NCI-H1105 treated with DMSO at 0.1 percent for 48 hours (cell line): ENCODE measurements at places on chromosomes 5 and 9.

GRCh38 chr9:134139081-134139480, 3.2 kb downstream of the WDR5 start:
- DNase-seq = no peak

GRCh38 chr5:63483338-63483737, 478.9 kb downstream of the HTR1A start:
- no peak for DNase-seq

DNA sequence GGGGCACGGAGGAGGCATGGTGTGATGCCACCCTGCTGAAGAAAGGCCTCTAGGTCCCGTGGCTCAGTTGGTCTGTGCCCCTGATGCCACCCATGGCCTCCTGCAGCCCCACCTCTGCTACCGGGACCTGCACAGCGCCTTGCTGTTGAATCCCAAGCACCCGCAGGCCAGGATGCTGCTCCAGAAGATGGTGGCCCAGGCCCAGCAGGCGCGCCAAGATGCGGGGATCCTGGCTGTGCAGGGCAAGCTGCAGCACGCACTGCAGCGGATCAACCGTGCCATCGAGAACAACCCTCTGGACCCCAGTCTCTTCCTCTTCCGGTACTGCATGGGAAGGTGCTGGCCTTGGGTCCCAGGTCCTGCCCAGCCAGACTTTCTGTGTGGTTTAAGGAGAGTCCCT, 7.1 kb downstream of the TTC16 start:
- no peak for DNase-seq

GRCh38 chr9:35271637-35272036, 109.8 kb downstream of the UNC13B start:
- no peak for DNase-seq

- DNase-seq = no peak
Measured at GRCh38 chr9:132008855-132009812, 70.5 kb downstream of the MED27 start.

DNA sequence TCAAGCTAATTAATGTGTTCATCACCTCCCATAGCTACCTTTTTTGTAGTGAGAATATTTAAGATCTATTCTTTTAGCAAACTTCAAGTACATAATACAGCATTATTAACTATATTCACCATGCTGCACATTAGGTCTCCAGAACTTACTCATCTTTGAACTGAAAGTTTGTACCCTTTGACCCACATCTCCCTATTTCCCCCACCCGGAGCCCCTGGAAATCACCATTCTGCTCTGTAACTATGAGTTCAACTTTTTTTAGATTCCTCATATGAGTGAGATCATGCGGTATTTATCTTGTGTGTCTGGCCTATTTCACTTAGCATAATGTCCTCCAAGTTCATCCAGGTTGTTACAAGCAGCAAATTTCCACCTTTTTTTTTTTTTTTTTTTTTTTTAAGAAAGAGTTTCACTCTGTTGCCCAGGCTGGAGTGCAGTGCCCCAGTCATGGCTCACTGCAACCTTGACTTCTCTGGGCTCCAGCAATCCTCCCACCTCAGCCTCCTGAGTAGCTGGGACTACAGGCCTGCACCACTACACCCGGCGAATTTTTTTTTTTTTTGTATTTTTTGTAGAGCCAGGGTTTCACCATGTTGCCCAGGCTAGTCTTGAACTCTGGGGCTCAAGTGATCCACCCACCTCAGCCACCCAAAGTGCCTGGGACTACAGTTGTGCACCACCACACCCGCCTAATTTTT, 100.4 kb upstream of the SAP30L start:
- DNase-seq = no peak

DNA sequence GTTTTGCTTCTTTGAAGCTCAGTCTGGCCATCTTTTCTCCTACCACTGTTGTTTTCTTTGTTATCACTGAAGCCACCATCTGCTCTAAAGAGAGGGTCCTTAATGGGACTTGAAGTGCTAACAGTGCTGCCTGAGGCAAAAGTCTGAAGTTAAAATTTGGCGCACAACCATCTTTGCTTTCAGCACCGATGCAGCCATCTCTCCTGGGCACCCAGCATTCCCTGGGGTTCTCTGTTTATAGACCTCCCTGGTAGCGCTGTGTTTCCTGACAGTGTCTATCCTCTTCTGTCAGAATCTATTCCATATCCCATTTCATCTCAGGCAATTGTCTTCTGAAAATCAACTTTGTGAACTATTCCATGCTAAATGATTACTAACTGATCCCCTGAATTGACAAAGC, 491.5 kb upstream of the MPDZ start:
- peak; percentile 39 for DNase-seq

GRCh38 chr9:132006677-132007370, 72.8 kb downstream of the MED27 start:
- DNase-seq = peak; percentile 99

DNA sequence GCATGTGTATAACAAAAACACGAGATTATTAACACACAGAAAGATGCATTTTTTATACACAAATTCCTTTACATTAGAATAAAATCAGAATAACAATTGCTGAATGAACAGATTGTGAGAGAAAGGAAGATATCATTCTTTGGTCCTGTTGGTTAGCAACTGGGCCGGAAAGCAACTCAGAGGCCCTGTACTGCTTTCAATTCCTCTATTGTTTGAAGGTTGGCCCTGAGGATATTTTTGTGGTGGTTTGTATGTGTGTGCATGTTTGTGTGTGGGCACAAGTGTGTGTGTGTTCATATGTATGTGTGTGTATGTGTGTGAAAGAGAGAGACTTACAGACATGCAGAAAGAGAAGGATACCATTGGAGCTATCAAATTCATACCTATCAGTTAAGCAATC, 356.8 kb upstream of the DMAC1 start:
- no peak for DNase-seq

- DNase-seq = no peak
Measured at GRCh38 chr5:32304622-32305021, 8.1 kb downstream of the MTMR12 start.

GRCh38 chr9:83372957-83373356, 165.2 kb downstream of the FRMD3 start:
- no peak for DNase-seq

DNA sequence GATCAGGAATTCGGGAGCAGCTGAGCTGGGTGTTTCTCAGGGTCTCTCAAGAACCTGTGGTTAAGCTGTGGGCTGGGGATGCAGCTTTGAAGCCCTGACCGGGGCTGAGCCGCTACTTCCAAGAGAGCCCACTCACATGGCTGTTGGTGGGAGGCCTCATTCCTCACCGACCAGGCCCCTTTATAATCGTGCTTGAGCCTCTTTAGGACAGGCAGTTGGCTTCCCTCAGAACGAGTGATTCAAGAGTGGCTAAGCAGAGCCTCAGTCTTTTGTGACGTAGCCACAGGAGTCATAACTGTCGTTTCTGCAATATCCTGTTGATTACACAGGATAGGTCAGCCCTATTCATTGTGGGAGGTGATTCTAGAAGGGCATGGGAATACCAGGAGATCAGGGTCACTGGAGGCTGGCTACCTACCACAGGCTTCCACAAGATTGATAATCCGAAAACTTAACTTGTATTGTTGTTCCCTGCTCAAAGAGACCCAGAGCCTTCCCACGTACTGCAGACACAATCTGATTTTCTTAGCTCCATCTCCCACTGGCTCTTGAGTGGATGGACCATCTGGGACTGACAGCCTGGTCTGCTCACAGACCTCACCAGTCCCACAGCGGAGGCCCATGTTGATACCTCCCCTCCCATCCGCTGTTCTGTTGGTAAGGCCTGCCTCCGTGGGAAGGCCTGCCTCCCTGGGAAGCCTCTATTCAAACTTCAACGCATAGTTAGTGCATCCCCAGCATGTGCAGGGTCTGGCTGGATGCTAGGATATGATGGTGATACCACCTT, 3.0 kb upstream of the ERGIC1 start:
- DNase-seq = no peak

DNA sequence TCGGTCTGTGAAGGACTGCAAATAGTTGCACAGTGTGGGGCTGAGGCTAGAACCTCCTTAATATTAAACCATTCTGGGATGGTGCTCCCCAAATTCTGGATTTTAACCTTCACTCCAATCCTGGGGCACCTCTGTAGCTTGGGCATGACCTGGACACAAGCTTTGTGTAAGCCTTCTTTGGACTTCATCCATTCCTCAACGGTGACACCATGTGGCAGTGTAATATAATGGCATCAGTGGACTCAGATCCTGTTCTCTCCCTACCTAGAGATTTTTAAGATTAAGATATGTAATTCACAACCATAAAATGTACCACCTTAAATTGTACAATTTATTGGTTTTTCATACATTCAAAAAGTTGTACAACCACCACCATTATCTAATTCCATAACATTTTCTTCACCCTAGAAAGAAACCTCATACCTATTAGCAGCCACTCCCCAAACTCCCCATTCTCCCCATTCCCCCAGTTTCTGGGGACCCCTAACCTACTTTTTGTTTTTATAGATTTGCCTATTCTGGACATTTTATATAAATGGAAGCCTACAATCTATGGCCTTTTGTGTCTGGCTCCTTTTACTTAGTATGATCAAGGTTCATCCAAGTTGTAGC, 4.8 kb upstream of the PLGRKT start:
- peak; percentile 65 for DNase-seq

DNA sequence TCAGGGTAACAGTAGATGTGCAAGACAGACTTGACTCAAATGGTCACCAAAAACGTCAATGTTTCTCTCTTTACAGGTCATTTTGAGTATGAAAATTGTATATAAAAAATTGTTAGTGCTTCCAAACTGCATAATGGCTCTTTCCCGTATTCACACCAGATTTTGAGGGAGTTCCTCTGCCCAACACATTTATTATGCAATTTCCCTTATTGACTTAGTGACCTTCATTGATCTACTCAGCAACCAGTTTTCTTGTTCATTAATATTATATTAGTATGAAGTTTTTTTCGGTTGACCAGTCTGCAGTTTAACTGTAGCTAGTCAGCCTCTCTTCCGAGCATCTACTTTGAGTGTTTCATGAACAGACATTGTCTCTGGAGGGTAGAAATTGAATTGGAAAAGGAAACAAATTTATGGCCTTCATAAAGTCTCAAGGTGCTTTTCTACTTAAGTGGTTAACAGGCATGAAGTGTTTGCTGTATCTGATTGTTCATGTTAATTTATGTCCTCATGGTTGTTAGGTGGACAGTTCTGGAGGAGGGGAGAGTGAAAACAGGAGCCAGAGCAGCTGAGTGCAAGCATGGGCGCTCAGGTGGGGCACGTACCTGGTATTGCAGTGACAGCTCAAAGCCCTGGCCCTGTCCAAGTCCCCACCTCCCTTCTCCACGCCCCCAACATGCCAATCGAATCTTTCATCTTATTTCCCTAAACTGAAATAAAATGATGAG, 240.2 kb downstream of the RFK start:
- peak; percentile 57 for DNase-seq

DNA sequence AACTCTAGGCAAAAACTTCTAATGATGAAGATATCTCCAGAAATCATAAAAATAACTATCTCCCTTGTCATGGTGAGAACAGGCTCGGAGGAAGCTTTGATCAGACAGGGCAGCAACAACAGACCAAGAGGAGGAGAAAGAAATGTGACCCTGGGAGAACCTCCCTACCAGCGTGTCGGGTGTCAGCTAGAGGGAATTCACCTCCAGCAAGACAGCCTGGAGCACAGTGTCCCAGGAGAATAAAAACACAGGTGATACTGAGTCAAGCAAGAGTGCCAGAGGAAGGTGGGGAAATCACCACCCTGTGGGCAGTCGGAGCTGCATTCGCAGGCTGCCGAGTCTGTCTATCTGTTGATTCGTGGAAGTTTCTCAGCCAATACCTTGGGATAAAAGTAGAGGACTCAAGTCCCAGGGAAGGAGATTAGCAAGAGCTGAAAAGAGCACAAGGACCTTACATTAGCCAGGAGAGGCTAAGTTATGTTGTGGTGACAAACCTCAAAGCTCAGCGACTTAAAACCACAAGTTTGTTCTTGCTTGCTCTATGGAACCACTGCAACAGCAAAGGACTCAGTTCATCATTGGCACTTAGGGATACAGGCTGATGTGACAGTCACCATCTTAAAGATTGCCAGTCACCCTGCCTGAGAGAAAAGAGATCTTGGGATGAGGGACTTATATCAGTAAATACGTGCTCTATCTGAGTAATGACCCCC, 598.3 kb downstream of the CCDC171 start:
- DNase-seq = no peak

DNA sequence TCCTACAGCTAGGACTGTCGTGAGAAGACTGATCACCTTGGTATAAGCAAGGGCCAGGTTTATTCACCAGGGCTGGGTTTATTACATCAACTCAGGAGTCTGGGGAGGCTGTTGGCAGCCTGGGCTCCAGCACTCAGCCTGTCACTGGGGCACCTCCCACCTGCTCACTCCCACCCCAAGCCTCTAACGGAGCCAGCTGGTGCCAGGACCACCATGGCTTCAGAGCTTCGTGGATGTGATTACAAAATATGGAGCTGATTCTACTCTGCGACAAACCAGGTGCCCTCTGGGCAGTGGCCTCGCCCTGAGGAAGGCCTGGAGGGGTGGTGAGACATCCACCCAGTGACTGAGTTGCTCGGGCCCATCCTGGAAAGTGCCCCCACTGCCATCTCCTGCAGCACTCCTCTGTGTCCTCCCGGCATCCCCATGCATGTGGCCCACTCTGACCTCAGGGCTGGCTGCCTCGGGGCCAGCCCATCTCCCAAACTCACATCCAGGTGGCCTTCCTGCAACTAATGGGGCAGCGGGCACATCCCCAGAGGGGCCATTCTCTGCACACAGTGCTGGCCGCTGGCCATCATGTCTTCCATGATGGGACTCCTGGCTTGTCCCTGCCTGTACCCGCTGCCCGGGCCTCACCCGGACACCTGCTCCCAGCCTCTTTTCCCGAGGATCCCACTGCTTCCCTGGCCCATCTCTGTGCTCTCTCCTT, 49.6 kb downstream of the SECISBP2 start:
- no peak for DNase-seq

- DNase-seq = peak; percentile 17
Measured at GRCh38 chr5:1111727-1112289, at the start of gene SLC12A7. TSS of gene SLC12A7 (minus strand) at chr5:1112063. CDS start at chr5:1111991, 72 bp downstream.
